Suprapubic skin (tissue), 4 donors: ENCODE measurements at places on chromosomes 1 and 21. TPM values are rescaled to one million over a fixed set of nuclear protein-coding genes. Genes with fewer than 3 reads are reported as not detected.

Gene EDN2
- total RNA-seq, result 10.2 TPM

Gene PTPRU
- total RNA-seq, result 29.2 TPM

Gene FCGR1A
- total RNA-seq, result not detected

Gene BOLA1
- 35.1 TPM for total RNA-seq

Gene CHAF1B
- 1.2 TPM for total RNA-seq

Gene VASH2
- 0.36 TPM for total RNA-seq

Gene ILDR2
- total RNA-seq, result 0.48 TPM

Gene GJA8
- total RNA-seq, result not detected

Gene THEM5
- total RNA-seq, result 65.7 TPM

Gene MARK1
- total RNA-seq, result 3.7 TPM

- no peak for DNase-seq
Measured at GRCh38 chr1:112083487-112083886, 94.0 kb upstream of the KCND3 start.

GRCh38 chr1:205061665-205062069, 18.7 kb downstream of the CNTN2 start:
- DNase-seq, result no peak

- DNase-seq, result no peak
Measured at GRCh38 chr1:237303929-237304328, 261.9 kb downstream of the RYR2 start.

- no peak for DNase-seq
Measured at GRCh38 chr1:22284906-22285548, 142.1 kb upstream of the WNT4 start.

DNA sequence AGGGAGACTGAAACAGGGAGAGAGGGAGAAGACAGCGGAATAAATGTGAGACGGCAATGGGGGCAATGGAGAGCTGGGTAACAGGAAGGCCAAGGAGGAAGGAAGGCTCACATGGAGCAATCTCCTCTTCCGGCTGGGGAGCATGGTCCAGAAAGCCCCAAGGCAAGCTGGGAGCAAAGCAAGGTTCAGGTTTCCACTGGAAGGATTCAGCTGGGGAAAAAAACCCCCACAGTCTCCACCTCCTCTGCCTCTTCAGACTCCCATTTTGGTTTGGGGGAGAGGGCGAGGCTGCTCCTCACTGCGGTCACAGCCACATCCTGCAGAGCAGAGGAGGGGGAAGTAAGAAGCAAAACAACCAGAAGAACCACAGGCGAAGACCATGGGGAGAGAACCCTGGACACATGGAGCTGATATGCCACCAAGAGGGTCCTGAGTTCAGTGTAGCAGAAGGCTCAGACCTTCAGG, 650 bp downstream of the TNFAIP8L2 start:
- DNase-seq, result no peak

DNA sequence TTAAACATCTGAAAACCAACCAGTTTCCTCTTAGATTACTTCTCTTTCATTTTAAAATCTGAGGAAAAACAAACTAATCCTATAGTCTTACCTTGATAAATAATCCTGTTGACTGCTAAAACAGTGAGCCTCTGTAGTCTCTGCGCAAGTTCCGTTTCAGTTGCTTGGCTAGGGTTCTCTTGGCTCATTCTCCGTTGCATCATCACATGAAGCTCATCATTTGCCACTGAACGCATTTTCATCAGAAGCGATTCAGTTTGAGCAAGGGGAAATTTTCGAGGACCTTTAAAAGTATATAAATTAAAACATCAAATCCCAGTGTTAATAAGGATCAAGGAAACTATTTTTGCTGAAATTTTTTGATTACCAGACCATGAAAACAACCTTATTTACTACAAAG, 96.7 kb upstream of the GNG4 start:
- DNase-seq, result no peak

DNA sequence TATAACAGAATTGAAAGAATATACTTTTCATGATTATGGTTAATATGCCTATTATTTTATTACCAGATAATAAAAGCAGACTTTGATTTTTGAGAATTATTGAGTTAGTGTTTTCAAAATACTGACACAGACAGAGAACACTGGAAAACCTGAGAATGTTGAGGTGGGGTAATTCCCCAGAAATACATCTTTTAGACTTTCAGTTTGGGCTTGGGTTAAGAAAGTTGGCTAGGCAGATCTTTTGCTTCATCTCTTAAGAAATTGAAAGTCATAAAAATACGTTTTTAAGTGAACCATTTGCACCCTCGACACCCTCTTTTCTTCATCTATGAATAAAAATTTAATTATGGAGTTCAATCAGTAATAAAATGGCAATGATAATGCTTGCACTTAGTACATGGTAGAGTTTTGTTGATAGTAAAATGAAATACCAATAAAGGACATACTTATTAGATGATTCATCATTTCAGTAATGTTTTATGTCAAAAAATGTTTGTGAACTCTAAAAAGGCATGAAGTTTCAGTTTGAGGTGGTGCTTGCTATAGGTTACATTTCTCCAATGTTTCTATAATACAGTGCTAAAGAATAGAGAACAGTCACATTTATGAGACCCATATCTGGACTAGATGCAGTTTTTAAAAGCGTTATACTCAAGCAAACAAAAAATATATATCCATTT, 1.9 kb upstream of the SAMSN1 start:
- no peak for DNase-seq

GRCh38 chr21:23402929-23403520, 2204.3 kb downstream of the MRPL39 start:
- DNase-seq, result no peak

DNA sequence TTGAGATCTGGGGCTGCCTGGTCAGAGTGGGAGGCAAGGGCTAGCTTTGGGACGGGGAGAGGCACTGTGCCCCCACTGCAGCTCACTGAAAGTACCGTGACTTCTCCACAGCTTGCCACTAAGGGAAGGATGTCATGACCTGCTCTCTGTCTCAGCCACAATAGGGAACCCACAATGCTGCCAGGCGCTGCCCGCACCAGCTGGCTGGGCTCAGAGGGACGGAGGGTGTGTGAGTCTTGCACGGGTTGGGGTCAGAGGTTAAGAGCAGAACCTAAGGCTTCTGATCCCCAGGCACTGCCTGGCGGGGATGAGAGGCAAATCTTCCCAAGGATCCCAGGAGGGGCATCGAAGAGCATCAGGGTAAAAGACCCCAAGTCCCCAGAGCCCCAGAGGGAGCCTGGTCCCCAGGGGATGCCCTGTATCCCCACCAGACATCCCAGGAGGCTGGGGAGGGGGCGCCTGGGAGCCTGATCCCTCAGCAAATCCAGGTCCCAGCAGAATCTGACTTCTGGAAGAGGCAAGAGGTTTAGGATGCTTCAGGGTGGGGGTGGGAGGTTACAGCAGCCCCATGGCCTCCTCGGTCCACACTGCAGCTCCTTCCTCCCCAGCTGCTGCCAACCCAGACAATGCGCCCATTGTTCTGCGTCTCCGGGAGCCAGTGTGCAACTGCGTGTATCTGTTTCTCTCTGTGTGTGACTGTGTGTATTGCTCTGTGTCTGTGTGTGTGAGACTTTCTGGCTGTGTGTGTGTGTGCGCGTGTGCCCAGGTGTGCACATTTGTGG, 2.0 kb upstream of the MARCKSL1 start:
- no peak for DNase-seq

- no peak for DNase-seq
Measured at GRCh38 chr1:235907187-235907896, 40.6 kb upstream of the LYST start.

- DNase-seq, result no peak
Measured at GRCh38 chr1:180407051-180407450, 95.3 kb downstream of the ACBD6 start.

DNA sequence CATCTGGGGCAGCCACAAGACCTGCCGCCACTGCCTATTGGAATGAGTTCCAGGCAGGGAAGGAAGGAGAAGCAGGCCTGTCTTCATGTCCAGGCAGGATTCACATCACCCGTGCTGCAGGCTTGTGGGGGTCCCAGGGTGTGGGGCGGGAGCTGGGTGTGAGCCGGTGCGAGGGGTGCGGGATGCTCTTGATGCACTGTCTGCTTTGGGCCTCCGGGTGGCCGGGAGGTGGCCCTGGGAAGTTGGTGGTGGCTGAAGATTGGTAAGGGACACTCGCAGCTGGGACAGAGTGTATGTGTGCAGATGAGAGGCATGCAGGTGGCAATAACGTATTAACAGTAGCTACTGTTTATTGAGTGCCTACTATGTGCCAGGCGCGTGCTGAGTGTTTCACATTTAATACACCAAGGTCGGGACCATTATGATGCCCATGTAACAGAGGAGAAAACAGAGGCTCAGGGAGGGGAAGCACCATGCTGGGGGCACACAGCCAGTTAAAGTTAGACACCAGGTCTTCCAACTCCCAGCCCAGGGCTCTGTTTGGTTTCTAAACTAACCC, 3.3 kb downstream of the CROCC start:
- DNase-seq, result no peak

- DNase-seq, result no peak
Measured at GRCh38 chr1:27567971-27568299, 36.0 kb downstream of the AHDC1 start.

DNA sequence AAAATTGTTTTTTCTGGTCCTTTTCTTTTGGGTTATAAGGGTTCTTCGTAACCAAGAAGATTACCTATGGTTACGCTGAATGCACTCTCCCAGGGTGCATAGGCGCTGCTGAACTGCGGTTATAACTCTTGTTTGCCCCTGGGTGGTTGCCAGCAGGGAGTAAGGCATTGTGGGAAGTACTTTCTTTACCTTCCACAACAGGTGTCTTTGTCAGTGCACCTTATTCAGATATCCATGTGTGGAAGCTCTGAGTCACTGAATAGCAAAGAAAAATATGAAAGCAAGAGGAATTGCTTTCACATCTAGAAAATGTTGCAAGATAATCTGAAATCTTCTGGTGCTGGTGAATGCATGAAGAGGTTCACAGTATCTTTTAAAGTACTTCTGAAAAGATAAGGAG, 124.4 kb upstream of the CACYBP start:
- DNase-seq, result no peak

GRCh38 chr1:226308166-226308722, 720 bp downstream of the LIN9 start:
- peak; percentile 67 for DNase-seq

DNA sequence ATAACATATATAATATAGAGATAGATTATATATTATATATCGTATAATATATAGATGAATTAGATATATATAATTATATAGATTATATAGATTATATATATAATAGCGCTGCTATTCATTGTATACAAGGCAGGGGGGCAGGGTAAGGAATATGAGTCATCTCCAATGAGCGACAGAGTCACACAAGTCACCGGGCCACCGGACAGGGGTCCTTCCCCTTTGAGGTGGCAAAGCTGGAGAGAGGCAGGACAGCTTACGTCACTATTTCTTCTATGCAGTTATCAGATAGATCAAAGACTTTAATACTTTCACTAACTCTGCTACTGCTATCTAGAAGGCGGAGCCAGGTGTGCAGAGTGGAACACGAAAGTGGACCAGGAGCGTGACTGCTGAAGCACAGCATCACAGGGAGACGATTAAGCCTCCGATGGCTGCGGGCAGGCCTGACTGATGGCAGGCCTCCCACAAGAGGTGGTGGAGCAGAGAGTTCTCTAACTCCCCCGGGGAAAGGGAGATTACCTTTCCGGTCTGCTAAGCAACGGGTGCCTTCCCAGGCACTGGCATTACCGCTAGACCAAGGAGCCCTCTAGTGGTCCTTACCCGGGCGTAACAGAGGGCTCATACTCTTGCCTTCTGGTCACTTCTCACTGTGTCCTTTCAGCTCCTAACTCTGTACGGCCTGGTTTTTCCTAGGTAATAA, 2154.7 kb downstream of the MRPL39 start:
- DNase-seq, result no peak

DNA sequence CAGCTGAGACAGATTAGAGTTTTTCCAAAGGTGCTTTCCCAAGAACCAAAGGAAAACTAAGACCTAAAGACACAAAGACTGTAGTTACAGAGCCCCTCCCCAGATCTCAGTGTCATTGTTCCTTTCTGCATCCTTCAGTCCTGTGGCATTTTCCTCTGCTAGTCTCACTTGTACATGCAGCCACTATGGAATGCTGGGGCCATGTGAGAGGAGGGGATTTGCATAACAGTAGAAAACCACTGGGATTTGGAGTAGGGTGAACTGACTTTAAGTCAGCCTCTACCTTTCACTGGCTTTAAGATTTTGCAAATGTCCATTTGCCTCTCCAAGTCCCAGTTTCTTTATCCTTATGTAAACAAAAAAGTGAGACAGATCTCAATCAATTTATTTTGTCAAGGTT, 119.4 kb upstream of the F3 start:
- no peak for DNase-seq

GRCh38 chr1:26890467-26890796, 349 bp upstream of the GPN2 start:
- no peak for DNase-seq
